Immature natural killer cell (primary cell): ENCODE measurements at places on chromosomes 7 and 10.
A peak's percentile ranks its signal among the peaks of the same experiment; 100 is the strongest.

DNA sequence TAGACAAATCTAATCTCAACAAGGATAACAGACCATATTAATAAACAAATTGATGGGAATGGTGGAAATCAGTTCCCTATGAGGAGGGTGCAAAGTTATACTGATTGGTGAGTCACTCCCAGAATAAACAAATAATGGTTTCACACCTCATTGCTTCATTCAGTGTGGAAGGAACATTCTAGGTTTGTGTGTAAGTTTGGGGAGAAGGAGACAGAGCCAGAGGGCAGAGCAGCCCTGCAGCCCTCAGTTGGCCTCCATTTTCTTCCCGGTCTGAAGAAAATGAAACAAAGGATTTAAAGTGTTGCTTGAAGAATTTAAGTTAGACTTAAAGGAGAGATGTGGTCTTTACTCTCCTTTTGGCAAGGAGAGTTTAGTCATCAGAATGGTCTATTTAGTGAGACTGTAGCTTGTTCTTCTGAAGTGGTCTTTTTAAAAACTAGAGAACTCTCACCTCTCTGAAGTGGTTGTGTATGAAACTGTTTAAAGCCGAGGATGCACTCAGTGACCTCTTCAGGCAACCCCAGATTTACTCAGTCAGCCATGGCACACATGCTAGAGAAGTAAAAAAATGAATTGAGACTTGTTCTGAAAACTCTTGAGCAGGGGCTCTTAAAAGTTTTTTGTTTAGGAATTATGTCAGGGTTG, 27.2 kb downstream of the IKZF1 start:
- DNase-seq = peak; percentile 70

- DNase-seq = no peak
Observed at GRCh38 chr10:132994185-132994796, 51.9 kb upstream of the CFAP46 start.

GRCh38 chr10:28400681-28401080, 97.8 kb upstream of the MPP7 start:
- no peak for DNase-seq

GRCh38 chr10:962342-962741, 25.9 kb upstream of the GTPBP4 start:
- no peak for DNase-seq
